ENCODE measurements at places on chromosomes 11 and 22. TPM values are rescaled to one million over a fixed set of nuclear protein-coding genes. Genes with fewer than 3 reads are reported as not detected.

Gene SMC1B
- not detected for polyA plus RNA-seq

Gene HBB
- polyA plus RNA-seq = not detected

Gene NRXN2
- not detected for polyA plus RNA-seq

Gene BSCL2
- polyA plus RNA-seq = 58.2 TPM

Gene ACTN3
- 0.08 TPM for polyA plus RNA-seq

Gene MTA2
- polyA plus RNA-seq = 21.5 TPM

Gene OR51G2
- not detected for polyA plus RNA-seq

Gene MS4A12
- not detected for polyA plus RNA-seq

Gene SUSD2
- not detected for polyA plus RNA-seq

Gene TTC36
- 0.19 TPM for polyA plus RNA-seq

Gene KCTD17
- polyA plus RNA-seq = 9.1 TPM

Gene CRYBB3
- not detected for polyA plus RNA-seq

Gene KRTAP5-11
- polyA plus RNA-seq = not detected
